ENCODE measurements at places on chromosomes 4 and X. TPM values are rescaled to one million over a fixed set of nuclear protein-coding genes. Genes with fewer than 3 reads are reported as not detected.

LRIT3 gene
- total RNA-seq, result 0.16 TPM

KLHL13 gene
- 5.6 TPM for total RNA-seq

GAGE1 gene
- total RNA-seq, result not detected

- peaks cover 27% of the 10 kb centered on the region for H3K27me3 ChIP-seq
- H3K4me3 ChIP-seq, result no peak overlapping the region
- no peaks in the 10 kb centered on the region for H3K36me3 ChIP-seq
- no peak for DNase-seq
These were observed 33.2 kb upstream of the WDR17 start for GRCh38 chr4:176032454-176032853.

DNA sequence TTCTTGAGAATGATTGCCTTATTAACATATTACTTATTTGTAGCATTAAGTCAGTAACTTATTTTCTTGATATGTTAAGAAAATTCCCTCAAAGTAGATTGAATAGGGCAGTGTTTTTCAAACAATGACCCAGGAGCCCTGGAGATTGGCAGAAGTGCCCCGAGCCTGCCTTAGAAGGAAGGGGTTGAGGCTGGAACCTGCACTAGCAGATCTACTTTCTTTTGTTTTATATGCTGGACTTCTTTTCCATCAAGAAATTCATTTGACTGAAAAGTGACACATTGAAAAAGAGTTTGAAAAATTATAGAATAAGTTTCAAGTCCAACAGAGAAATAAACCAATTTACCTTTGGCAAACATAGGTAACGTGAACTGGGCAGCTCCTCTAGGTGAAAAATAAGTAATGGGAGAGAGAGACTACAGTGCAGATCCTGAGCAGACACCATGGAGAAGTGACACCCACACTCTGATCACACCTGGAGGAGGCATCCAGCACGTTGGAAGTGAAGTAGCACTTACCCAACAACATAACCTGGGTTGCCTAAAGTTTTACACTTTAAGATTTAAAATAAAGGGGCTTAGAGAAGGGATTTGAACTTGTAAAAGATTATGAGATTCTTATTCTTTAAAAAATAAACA is 18.6 kb downstream of the ARSJ start:
- H3K4me1 ChIP-seq, result peaks cover 53% of the 10 kb centered on the region
- H3K27me3 ChIP-seq, result no peaks in the 10 kb centered on the region
- DNase-seq, result no peak
- H3K27ac ChIP-seq, result no peak overlapping the region

IL13RA2 gene
- 0.74 TPM for total RNA-seq

DNA sequence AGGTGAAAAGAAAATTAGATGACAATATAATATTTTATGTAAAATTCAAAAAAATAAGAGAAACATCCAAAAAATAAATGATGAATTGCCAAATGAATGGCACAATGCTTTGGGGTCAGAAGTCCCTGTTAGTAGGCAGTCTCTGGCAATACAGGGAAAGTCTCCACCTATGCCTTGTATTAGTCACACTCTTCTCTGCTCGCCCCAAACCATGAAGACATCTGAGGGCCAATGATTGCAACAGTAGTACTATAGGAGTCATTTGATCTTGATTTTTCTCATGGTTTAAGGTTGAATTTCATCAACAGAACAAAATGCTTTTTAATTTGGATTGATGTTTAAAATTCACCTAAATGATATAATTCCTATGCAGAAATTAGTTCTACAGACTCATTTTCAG is 3.9 kb upstream of the PRSS12 start:
- H3K27ac ChIP-seq, result no peak overlapping the region
- DNase-seq, result no peak
- H3K4me3 ChIP-seq, result no peak overlapping the region
- H3K27me3 ChIP-seq, result peaks cover 10% of the 10 kb centered on the region

- peaks cover 57% of the 10 kb centered on the region for H3K36me3 ChIP-seq
- peaks cover 17% of the 10 kb centered on the region for H3K4me1 ChIP-seq
- no peak overlapping the region for H3K4me3 ChIP-seq
- DNase-seq, result no peak
These were observed 21.6 kb downstream of the RBBP7 start for GRCh38 chrX:16848541-16848940.

- no peak overlapping the region for H3K4me3 ChIP-seq
- peaks cover 47% of the 10 kb centered on the region for H3K4me1 ChIP-seq
- no peaks in the 10 kb centered on the region for H3K36me3 ChIP-seq
- DNase-seq, result no peak
These were observed 574.8 kb upstream of the DIPK2B start for GRCh38 chrX:45775468-45775867.
